ENCODE measurements at places on chromosomes 2 and 18.

DNA sequence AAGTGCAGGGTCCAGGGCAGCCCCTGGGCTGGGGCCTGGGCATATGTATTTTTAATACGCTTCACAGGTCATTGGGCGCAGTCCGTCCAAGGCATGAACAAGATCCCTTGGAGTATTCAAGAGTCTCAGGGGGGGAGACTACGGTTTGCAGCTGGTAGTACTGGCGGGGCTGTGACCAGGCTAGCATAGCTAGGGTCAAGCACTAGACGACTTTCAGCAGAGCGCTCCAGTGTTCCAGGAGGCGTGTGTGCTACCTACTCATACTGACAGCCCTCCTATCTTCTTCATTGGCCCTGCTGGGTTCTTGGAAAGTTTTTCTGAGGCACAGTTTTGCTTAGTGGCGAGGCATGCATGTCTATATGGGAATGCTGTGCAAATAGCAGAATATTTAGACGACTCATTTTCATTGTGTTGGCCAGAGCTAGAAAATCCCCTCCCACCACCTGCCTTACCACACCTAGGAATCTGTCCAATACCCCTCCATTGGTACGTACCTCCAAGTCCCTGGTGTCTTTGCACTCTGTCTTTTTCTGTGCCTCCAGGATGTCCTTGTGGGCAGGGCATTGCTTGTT, 68.2 kb downstream of the GLI2 start:
- DNase-seq, result peak; percentile 45

DNA sequence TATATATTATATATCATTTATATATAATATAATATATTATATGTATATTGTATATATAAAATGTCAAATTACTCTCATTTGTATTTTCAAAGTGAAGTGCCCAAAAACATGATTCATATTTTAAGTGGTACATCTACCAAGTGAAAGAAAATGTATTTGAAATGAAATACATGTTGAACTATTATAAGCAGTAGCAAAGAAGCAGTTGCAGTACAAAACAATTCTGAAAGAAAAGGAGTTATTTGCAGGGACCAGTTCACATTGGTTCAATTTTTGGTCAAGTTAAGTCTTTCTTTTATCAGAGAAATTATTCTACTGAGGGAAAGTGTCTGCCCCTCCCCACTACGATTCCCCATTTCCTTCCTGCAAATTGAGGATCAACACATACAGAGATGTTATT, 51.9 kb downstream of the APLF start:
- DNase-seq, result no peak

GRCh38 chr2:129248198-129248597, 731.3 kb upstream of the RAB6C start:
- no peak for DNase-seq

DNA sequence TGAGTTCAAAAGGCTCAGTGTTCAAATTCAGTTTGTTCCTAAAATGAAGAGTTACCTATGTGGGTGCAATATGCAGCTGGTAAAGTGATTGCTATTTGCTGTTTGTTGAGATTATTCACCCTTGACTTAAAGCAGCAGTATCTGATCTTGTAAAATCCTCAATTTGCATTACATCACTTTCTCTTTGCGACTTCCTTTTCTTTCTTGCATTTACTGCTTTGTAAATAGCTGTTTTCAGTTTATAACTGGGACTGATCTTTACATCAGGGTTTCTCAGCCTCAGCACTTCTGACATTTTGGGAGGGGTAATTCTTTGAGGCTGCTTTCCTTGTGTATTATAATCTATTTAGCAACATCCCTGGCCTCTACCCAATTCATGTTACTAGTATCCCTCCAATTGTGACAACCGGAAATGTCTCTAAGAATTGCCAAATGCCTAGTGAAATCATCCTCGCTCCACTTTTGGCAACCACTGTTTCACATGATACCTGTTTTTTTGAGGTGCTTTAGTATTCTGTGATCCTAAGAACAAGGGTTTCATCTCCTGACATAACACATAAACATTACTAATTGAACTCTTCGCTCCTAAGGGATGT, 12.1 kb upstream of the ERCC3 start:
- no peak for DNase-seq

GRCh38 chr2:145221032-145221431, 701.1 kb upstream of the ZEB2 start:
- DNase-seq, result peak; percentile 89

- peak; percentile 91 for DNase-seq
Observed at GRCh38 chr2:30231996-30232800, 864 bp downstream of the LBH start.

DNA sequence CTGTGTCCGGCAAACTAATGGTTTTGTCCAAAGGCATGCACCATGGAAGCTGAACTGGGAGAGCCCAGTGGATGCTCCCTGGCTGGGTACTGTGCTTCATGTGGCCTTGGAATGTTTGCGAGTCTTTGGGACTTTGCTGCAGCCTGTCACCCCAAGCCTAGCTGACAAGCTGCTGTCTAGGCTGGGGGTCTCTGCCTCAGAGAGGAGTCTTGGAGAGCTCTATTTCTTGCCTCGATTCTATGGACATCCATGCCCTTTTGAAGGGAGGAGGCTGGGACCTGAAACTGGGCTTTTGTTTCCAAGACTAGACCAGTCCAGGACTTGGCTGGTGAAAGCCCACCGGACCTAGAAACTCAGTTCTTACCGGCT, 1.7 kb downstream of the MARS2 start:
- DNase-seq, result no peak

- no peak for DNase-seq
Observed at GRCh38 chr2:203126996-203127395, 111.8 kb upstream of the CYP20A1 start.

DNA sequence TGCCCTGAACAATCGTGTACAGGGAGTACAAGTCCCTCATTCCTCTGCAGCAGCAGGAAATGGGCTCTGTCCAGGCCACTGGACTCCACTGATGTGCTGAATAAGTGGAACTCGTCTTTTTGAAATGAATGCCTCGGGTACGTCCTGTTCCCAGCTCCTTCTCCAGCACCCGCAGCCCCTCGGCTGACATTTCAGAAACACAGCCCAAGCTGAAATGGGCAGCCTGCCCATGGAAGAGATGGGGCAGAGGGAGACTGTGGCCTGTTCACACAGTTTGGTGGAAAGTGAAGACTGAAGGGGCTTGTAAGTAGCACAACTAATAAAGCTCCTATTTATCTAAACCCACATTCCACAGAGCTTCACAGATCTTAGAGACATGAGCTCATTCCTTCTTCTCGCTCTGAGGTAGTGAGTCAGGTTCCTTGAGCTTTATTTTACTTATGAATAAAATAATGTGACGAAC, 498.6 kb downstream of the TXNL1 start:
- no peak for DNase-seq
